Transverse colon (tissue), 4 donors: ENCODE measurements at places on chromosomes 3 and 15. TPM values are rescaled to one million over a fixed set of nuclear protein-coding genes. Genes with fewer than 3 reads are reported as not detected.

TMEM108 gene
- 0.80 TPM for total RNA-seq

CCK gene
- total RNA-seq, result not detected

DNA sequence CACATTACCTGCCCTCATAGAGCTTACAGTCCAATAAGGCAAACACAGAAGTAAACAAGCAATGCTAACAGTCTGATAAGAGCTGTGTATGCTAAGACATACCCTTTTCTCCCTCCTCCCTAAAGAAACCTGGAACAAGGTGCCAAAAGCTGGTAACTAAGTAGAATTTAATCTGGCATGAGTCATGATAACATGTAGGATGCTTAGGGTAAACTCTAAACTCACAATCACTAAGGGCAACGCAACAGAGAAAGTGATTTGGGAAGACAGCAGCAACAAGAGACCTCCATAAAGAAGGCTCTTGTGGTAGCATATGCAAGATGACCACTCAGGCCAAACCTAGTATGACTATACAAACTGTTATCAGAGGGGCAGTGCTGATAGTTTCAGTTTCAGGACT is 55.5 kb downstream of the MYO1E start:
- no peak for DNase-seq

- DNase-seq, result no peak
These were observed 148.5 kb downstream of the WDR76 start for GRCh38 chr15:43975326-43975725.

GRCh38 chr3:188294823-188295487 is 141.0 kb downstream of the LPP start:
- DNase-seq, result no peak

KBTBD8 gene
- not detected for total RNA-seq

DNA sequence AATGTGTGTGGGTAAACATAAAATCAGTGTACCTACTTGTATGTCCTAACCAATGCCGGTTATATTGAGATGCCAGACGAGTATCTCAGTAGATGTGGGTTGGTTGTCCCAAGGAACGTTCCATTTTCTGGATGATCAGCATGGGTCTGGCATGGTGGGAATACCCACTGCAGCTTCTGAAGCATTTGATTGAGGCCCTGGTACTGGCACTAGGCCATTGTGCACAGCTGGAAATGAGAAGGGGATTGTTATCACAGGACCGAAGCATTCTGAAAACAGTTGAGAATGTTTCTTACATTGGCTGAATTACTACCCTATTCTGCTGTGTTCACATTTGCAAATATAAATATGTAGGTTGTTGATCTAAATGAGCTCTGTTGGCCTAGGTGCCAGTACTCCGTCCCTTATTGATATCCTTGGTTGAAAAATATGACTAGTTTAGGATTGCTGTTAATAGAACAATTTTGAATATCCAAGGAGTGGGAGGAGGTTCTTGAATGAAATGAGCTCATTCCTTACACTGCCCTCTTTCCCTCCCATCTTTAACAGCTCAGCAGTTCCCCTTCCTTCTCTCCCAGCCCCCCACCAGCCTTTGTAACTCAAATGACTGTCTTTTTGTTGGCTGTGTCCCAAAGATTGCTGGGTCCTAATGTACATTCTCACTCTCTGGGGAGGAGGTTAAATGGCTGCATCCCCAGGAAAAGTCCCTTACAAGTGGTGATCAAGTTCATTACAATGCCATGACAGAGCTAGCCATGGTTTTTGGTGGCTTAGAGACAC is 293.3 kb upstream of the TPM1 start:
- no peak for DNase-seq

- DNase-seq, result no peak
These were observed 55.0 kb downstream of the BSN start for GRCh38 chr3:49609314-49609713.

LOXL1 gene
- total RNA-seq, result not detected

- DNase-seq, result no peak
These were observed 191.4 kb downstream of the LRTM1 start for GRCh38 chr3:54736459-54736858.

THUMPD3 gene
- total RNA-seq, result 13.8 TPM

GRCh38 chr3:14803981-14804834 is 14.6 kb upstream of the FGD5 start:
- no peak for DNase-seq

DNA sequence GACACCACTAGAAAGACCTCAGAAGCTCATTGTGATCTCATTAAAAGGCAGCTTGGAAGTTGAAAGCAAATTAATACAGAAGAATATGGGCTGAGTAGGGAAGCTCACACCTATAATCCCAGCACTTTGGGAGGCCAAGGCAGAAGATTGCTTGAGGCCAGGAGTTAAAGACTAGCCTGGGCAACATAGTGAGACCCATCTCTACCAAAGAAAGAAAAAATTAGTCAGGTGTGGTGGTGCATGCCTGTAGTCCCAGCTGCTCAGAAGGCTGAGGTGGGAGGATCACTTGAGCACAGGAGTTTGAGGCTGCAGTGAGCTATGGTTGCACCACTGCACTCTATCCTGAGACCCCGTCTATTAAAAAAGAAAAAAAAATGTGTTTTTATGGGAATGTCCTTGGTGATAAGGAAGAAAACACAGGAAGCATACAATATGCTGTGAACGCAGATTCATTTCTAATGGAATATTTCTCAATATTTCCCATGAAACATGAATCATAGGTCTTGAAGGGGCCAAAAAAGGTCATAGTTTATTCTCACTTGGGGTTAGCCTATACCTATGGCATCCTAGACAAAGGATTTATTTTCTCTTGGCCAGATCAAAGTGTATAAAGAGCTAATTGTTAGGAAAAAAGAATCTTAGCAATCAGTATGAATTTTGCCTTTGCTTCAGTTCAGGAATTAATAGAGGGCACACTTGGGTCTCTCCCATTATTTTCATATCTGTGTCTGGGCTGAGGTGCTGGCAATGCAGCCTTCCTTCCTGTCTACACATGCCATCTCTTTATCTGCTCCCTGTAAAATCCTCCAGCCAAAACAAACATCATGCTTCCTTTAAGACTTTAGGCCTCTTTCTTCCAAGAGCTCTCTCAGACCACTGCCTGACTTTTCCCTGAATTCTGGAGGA is 98.2 kb downstream of the FNDC3B start:
- no peak for DNase-seq

DNA sequence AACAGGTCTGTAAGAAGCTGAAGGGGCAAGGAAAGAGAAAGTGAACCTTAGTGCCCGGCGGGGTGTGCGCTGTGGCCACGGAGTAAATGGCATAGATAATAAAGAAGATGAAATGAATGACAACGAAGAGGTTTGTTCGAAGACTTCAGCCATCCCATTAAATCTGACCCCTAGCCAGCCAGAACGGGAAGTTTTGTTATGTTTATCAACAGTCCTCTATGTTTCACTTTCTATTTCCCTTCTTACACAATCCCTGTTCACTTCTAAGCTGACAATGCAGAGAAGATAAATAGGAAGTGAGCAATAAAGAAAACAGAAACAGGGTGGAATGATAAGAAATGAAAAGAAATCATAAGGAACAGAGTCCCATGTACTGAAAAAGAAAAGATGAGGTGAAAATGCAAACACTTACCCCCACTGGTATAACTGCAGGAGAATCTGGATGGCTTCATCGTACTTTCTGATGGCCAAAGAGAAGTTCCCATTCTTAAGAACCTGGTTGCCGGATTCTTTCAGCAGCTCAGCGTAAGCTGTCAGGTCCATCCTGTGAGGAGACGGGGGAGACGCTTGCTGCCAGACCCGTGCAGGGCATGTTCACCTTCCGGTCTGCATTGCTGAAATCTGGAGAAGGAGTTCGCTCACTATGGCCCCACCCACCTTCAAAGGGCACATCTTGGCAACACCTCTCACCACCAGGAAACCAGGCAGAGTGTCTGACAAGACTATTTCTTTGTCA is 36.8 kb downstream of the TRANK1 start:
- peak; percentile 86 for DNase-seq

DNA sequence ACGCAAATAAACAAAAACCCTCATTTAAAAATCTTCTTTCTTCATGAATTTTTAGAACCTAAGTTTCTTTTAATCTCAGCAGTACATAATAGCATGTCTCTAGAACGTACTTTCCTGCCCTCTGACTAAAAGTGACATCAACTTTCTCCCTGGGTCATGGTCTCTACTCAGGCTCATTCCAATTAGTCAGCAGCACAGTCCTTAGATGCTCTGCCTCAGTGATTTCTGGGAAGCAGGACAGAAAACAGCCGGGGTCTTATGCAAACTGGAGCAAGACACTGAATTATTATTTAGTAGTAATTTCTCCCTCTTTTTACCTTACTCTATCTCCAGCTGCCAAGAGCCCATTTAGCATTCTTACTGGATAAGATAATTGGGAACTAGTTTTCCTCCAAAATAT is 365.2 kb downstream of the TUSC7 start:
- DNase-seq, result no peak

PLAAT1 gene
- total RNA-seq, result not detected

DNA sequence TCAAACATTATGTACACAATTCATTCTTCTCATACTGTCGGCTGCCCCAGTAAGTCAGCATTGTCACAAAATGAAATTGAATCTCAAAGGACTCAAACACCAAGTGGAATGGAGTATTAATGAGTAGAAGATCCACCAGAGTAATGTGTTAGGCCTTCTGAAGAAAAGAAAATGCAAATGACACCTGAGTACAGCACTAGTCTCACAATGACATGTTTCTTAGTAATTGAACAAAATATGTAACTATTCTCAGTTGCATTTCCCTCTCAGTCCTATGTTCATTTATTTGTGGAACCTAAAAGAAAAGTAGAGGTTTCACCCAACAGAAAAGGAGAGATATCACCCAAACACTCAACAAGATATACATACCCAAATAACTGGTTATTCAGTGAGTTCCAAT is 283.9 kb upstream of the THBS1 start:
- no peak for DNase-seq

TM4SF1 gene
- 30.3 TPM for total RNA-seq
